Peyer's patch (tissue), 4 donors: ENCODE measurements at places on chromosomes 12 and 14. TPM values are rescaled to one million over a fixed set of nuclear protein-coding genes. Genes with fewer than 3 reads are reported as not detected.

The POU6F1 gene
- total RNA-seq: 5.4 TPM

The FOXN4 gene
- not detected for total RNA-seq

The IFI27L2 gene
- total RNA-seq: 61.0 TPM

The STAC3 gene
- 1.9 TPM for total RNA-seq

The HOXC12 gene
- not detected for total RNA-seq

The OR4E2 gene
- not detected for total RNA-seq

The TRPV4 gene
- total RNA-seq: 0.57 TPM

The LRFN5 gene
- total RNA-seq: not detected

The CREBL2 gene
- total RNA-seq: 28.2 TPM

The RD3L gene
- not detected for total RNA-seq

The SLC16A7 gene
- total RNA-seq: 5.0 TPM

The TRIM9 gene
- 0.47 TPM for total RNA-seq

The TROAP gene
- 8.9 TPM for total RNA-seq

The GXYLT1 gene
- total RNA-seq: 7.4 TPM
